ENCODE measurements at places on chromosomes 13 and 19. TPM values are rescaled to one million over a fixed set of nuclear protein-coding genes. Genes with fewer than 3 reads are reported as not detected.

The SHD gene
- total RNA-seq = not detected

The KIR3DL2 gene
- not detected for total RNA-seq

The SHISA7 gene
- total RNA-seq = not detected

The FBXL12 gene
- 16.6 TPM for total RNA-seq

The NFKBIB gene
- 23.2 TPM for total RNA-seq

The TBXA2R gene
- 0.46 TPM for total RNA-seq

The KISS1R gene
- total RNA-seq = not detected

The CASP14 gene
- 0.10 TPM for total RNA-seq

The PSG11 gene
- total RNA-seq = not detected

The CD70 gene
- total RNA-seq = 0.85 TPM

GRCh38 chr13:21242236-21242635, 65.8 kb downstream of the MRPL57 start:
- no peak for DNase-seq

GRCh38 chr13:39773833-39774232, 118.4 kb downstream of the COG6 start:
- DNase-seq = no peak

DNA sequence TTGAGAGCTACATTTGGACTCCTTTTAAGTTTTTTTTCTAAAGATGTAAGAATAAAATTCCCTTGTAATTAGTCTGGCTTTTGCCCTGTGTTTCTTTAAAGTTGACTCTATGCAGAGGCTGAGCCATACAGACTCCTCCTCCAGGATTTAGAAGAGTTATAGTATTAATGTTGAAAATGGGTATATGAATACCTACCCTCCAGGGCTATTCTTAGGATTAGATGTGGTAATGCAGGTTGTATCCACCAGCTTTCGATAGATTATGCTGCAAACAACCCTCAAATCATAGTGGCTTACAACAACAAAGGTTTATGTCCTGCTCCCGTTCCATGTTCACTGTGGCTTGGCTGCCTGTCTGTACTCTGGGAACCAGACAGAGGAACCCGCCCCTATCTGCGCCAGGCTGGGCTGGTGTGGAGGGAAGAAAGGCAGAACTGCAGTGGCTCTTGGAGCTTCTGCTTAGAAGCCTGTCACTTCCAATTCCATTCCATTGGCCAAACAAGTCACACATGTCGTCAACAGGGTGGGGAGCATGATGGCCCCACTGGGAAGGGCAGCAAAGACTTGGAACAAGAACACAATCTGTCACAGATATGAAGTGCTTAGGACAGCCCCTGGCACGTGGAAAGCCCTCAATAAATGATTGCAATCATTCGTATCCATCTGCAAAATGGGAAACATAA, 290.8 kb downstream of the FOXO1 start:
- no peak for DNase-seq

- DNase-seq = peak; percentile 41
These were observed 6.1 kb downstream of the BEST2 start for GRCh38 chr19:12757544-12758274.

DNA sequence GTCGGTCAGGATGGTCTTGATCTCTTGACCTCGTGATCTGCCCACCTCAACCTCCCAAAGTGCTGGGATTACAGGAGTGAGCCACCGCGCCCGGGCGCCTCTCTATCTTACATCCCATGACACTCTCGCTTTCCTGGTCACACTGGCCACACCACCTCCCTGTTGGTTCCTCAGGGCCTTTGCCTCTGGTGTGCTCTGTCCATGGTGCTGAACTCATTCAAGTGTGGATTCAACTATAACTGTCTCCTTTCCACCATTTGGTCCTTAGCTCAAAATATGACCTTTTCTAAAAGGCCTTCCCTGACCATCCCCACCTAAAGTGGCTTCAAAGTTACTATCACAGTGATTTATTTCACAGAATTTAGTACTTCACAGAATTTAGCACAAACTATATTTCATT, 3.7 kb upstream of the SMIM17 start:
- no peak for DNase-seq

- DNase-seq = no peak
These were observed 15.6 kb upstream of the NANOS3 start for GRCh38 chr19:13861392-13861713.

DNA sequence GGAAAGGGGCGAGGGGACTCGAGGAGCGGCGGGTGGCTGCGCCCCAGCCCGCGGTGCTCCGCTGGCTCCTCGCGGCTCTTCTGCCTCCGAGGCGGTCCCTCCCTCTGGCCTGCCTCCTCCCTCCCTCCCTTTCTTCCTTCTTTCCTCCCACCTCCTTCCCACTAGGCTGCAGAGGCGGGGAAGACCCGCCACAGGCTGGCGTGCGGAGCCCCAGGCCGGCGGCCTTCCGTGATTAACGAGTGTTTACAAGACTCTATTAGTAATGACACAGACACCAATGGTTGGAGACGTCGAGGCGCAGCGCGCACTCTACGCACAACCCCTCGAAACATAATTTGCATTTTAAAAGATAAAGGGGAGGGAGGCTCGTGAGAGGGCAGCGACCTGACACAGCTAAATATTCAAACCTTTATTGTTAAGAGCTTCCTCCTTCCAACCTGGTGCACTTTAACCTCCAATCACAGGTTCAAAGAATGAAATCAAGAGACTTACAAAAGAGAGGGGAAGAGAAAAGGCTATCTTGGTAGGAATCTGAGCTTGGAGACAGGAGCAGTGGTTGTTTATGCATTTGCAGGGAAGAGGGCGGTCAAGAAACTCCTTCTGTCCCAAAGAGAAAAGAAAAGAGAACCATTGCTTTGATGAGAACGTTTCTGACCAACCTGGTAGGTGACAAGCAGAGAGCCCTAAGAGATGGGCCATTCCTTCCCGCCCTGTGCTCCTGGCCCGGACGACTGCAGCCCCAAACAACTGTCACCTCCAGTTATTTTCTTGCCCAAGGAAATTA, at the start of gene CDX2:
TSS of gene CDX2 (minus strand) at position 234 of the 784 bp plus-strand sequence. CDS start 309 bp downstream, outside the sequence.
- DNase-seq = no peak

DNA sequence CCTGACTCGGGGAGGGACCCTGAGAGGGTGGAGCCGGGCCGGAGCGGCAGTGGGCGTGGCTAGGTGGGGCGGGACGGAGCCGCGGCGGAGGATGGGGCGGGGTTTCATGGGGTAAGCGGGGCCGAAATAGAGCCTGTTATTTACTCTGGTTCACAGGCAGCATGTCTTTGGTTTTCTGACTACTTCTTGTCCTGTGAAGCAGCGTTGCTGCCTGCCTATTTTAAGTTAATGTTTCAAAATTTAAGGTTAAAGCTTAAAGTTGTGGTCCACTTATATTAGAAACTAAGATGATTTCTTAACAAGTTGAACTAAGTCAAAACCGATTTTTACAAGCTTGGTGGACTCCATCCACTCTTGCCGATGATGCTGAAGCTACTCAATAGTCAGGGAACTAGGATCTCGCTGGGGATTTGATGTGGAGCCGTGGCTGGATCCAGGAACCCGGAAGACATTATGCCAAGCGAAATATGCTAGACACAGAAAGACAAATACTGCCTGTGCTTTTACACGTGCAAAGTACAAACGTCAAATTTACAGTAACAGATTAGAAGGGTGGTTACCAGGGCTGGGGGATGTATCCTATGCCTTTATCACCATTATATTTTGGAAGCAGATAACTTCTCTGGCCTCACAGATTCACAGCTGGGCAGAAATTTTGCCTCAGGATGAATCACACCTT, 433 bp upstream of the ZNF616 start:
- no peak for DNase-seq

- DNase-seq = no peak
These were observed 37.6 kb upstream of the FLT1 start for GRCh38 chr13:28532388-28533124.

- no peak for DNase-seq
These were observed 374.5 kb downstream of the KCNRG start for GRCh38 chr13:50389726-50390125.

- no peak for DNase-seq
These were observed 415.8 kb upstream of the KLF12 start for GRCh38 chr13:74550039-74550438.

DNA sequence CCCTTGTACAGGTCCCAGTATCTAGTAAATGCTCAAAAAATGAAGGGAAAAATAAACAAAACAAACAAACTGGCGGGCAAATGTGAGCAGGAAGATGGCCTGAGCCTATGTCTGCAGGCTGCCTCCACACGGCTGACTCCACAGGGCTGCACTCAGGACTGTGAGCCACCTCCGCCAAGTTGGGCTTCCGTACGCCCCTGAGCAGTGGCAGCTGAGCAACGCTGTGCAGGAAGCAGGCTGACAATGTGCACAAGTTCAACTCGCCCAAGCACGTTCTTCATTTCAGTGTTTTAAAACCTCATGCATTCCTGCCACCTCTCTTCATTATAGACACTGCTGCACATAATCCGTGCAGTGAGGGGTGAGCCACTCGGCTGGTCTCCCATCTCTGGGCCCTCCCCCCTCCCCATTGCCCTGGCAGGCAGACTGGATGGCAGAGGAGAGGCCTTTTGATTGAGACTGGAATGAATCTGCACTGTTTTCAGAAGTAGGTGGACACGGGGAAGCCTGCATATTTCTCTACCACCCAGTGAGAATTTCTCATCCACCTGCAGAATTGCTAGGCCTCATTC, 915.3 kb downstream of the UQCRFS1 start:
- no peak for DNase-seq

DNA sequence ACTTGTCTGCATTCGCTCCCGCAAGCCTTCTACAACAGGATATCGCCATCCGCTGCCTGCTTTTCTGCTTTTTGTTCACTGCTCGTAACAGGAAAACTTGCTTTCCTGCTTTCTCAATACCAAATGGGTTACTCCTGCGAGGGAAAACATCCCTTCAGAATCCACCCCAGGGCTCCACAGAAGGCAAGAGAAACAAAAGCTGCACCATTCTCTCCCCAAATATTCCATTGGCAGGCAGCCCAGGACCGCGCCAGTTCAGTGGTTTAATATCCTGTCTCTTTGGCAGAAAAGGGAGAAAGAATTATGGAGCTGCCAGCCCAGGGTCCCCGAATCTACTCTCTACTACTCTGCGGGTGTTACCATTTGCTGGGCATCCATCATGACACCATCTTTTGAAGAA, 84.7 kb upstream of the DOCK9 start:
- peak; percentile 42 for DNase-seq

- DNase-seq = peak; percentile 51
These were observed 1.9 kb downstream of the SCEL start for GRCh38 chr13:77537289-77537919.

DNA sequence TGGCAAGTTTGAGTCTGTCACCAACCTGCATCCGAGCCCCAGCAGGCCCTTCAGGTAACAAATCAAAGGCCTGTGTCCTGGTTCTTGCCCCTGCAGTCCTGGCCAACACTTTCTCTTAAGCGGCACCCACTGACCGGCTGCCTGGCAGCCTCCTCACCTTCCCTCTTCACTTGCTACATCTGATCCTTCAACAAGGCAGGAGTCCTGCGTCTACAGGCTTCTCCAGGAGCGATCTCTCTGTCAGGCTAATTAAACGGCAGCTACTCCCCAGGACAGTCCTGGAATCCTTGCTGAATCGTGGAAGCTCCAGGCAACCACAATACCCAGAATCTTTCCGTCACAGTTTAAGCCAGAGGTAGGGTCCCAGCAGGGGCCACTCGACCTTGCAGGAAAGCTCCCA, 41.1 kb upstream of the GAS6 start:
- no peak for DNase-seq

DNA sequence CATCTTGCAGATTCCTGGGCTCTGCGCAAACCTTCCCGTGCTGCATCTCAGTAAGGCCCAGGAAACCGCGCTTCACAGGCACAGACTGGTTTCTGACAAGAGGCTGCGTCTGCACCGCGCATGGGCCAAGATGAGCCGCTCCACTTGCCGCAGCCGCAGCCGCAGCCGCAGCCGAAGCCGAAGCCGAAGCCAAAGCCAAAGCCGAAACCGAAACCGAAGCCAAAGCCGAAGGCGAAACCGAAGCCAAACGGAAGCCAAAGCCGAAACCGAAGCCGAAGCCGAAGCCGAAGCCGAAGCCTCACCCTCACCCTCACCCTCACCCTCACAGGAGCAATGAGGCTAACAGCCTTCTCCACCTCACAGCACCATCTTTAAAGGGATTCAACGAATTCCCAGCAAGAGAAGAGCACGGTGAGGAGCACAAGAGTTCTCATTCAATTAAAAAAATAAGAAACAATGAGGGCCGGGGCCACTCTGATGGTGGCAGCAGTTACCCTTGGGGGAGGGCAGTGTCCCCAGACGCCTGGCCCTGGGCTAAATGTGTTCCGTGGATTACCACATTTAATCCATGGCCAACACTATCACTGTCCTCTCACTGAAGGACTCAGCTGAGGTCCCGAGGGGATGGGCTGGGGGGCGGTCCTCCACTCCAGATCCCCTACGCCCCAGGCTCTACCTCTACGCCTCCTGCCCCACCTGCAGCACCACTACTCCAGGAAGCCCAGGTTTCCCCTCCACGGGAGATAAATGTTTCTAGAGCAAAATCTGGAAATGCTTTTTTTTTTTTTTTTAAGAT, 29.1 kb downstream of the ZNF787 start:
- DNase-seq = no peak

- DNase-seq = no peak
These were observed 1137.1 kb upstream of the ATXN8OS start for GRCh38 chr13:68970532-68970931.

DNA sequence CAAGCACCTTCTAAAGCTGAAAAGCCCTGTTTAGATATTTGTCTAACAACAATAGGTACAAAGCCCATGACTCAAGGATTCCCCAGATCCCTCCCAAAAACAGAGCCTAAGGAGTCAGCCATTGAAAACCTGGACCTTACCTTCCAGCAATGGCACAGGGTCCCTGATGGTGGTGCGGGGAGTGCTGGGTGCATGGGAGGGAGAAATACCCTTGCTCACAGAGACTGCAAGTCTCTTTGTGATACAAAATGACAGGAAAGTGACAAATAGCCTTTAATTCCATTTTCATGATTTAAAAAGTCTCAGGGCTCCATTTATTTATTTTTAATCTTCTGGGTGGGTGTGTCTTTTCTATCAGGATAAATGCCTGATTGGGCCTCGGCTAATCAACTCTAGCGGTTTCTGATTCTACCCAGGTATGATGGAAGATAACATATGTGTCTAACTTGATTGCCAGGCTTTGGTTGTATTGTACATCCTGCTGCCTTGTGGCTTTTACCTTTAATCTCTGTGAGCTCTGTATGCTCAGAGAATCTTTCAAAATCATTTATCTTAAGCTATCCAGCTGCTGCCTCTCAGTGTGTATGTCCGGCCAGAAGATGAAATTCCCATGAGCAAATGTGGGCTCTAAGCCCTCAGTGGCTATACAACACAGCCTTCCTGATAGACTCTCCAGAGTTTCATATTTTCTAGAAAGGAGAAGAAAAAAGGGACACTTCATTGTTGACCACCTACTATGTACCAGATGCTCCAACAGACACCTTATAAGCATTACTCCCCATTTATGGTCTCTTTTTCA, 54.6 kb upstream of the FAM124A start:
- no peak for DNase-seq
